ENCODE measurements at places on chromosomes 4 and X.
A peak's percentile ranks its signal among the peaks of the same experiment; 100 is the strongest.

- DNase-seq: no peak
Measured at GRCh38 chr4:152723236-152723635, 43.4 kb upstream of the TMEM154 start.

DNA sequence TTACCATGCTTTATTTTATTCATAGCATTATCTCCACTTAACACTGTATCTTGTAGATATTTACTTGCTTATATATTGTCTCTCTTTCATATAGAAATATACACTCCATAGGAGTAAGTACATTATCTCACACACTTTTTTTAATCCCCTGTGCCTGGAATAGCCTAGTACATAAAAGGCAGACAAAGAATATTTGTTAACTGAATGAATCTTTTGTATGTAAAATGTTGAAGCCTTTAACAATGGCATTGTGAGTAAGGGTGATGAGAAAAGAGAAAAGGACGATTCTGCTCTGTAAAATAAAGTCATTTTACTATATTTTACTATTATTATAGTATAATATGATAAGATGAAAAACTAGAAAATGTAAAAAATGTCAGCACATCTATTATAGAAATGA lies 97.7 kb upstream of the PDHA2 start:
- no peak for DNase-seq

DNA sequence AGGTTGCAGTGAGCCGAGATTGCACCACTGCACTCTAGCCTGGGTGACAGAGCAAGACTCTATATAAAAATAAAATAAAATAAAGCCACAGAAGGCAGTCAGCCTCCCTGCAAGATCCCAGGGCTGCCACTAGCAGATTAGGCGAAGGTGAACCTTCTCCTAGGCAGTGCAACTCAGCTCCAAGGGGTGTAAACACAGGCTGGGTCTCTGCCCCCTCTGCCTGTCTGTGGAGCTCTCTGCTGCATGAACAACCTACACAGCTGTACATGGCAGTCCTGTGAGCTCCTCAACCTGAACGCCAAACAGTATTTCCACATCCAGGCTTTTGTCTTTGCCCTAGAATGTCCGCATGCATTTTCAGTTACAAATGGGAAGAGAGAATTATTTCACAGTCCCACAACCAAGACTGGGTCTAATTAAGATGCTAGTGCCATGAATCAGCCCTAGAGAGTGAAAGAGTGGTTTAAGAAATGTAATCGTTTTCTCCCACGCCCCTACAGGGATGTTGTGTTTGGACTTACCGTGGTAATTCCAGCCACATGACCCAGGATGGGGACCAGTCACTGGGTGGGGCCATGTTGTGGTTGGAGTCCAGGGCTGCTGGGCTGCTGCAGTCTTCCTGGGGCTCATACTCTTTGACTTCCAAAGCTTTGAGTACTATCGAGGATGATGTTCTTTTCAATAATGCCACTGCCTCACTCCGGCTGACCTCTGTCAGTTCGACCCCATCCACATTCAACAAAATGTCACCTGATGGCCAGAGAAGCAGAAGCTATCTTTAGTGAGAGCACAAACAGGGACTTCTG lies 99.0 kb downstream of the FIP1L1 start:
- no peak for DNase-seq

DNA sequence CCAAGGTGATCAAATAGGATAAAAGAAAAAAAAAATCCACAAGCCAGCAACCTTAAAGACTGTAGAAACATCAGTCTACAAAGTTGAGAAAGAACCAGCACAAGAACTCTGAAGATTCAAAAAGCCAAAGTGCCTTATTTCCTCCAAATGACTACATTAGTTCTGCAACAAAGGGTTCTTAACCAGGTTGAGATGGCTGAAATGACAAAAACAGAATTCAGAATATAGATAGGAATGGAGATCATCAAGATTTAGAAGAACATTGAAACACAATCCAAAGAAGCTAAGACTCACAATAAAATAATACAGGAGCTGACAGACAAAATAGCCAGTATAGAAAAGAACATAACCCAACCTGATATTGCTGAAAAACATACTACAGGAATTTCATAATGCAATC lies 156.5 kb upstream of the ZCCHC13 start:
- DNase-seq: no peak

DNA sequence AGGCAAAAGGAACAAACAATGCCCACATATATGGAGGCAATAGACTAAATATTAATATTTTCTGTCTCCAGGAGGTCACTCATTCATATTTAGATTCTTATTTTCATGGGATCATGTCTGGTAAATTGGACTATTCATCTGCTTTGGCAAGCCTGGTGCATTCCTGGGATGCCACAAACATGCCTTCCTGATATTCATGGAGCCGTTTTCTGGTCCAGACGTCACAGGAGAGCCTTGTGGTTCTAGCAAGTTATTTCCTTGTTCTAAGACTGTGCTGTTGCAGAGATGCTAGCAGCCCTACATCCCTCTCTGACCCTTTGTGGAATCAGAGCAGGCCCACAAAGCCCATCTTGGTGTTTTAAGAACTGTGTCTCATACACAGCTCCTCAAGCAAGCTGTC lies 16.1 kb upstream of the EXOSC9 start:
- DNase-seq: no peak

- peak; percentile 56 for DNase-seq
Measured at GRCh38 chr4:153153339-153153871, 50.8 kb upstream of the TRIM2 start.

GRCh38 chr4:26424838-26425237 lies 65.4 kb downstream of the CCKAR start:
- no peak for DNase-seq

DNA sequence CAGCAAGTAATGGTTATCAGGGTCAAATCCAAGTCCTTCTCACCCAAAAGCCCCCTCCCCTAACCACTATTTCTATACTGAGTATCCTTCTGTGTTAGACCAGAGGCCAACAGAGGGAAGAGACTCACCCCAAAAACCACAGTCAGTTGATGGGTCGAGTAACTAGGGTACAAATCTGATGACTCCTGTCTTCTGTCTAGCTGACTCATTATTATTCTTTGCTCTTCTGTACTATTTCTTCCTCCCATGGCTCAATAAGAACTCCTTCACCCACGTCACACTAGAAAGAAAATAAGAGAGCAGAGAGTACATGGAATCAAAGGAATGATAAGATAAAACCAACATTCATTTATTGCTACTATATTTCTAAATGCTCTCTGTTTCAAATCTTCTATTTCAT lies 2.0 kb downstream of the RAB40A start:
- DNase-seq: no peak

GRCh38 chr4:80221161-80221560 lies 23.9 kb downstream of the PRDM8 start:
- no peak for DNase-seq

DNA sequence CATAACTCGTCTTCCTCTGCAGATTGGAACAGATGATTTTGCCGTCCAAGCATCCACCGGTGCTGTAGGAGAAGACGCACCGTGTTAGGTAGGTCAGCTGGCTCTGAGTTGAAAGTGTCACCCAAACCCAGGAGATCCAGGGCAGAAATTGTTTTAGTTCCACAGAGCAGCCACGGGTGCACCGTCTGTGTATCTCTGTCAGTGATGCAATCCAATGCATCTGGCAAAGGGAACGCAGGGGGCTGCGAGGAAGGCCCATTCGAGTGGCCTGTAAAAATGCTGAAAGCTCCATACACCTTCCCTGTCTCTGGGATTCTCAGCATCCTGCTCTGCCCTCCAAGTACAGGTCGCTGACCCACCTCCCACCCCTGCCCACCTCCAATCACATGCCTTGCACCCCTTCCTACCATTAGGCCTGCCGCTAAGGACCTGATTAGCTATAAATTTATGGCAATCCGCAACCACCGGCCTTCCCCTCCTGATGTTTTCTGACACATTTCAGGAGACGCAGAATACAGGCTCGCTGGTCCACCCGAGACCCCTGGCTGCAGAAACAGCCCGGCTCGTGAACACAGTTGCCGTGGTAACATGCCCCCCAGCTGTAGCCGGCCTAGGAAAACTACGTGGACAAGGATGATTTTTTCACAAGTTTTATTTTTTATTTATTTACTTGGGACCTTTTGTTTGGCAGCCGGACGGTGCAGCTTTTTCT lies 39.7 kb upstream of the SHOX start:
- no peak for DNase-seq

GRCh38 chr4:17812801-17813200 lies 2.0 kb downstream of the NCAPG start:
- no peak for DNase-seq

GRCh38 chrX:150704030-150704613 lies 10.9 kb downstream of the MTMR1 start:
- no peak for DNase-seq

GRCh38 chr4:26279446-26279845 lies 41.4 kb upstream of the RBPJ start:
- no peak for DNase-seq

DNA sequence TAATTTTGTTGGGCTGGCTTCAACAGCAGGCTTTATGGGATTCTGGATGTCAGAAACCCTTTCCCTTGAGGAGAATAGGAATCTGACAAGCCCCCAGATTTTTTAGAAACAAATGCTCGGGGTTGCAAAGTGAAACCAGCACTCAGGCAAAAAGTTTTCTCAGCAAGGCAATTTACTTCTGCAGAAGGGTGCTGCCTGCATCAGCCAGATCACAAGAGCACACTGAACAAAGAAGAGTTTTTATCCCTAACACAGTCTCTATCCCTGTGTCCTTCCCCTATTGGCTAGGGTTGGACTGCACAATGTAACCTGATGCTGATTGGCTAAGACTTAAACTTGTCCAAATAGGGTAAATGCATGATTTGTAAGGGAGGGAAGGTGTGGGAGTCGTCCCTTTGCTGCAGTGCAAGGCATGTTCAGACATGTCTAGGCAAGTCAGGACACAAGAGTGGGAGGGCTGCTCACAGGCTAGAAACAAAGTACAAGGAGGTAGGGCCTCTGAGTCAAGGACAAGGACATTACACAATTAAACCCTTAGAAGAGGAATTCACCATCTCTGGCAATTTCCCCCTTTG lies 175.8 kb downstream of the CCNG2 start:
- no peak for DNase-seq

GRCh38 chr4:7190691-7191545 lies 1.4 kb upstream of the SORCS2 start:
- no peak for DNase-seq

GRCh38 chr4:60400593-60400992 lies 799.5 kb upstream of the ADGRL3 start:
- no peak for DNase-seq

DNA sequence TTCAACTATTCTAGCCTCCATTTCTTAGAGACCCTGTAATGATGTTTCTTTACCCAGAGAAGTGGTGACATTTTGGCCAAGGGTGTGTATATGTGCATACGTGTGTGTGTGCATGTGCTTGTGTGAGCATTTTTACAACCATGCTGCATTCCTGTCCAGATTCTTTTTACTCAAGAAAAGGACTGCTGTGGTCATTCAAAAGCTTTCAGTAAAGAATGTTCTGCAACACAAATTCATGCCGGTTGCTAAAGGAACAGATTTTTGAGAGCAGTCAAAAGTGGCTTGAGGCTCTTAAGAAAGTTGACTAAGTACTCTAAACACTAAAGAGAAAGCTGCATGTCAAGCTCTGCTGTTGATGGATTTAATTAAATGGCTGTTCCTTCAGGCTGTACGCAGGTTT lies 65.0 kb upstream of the FMR1 start:
- no peak for DNase-seq

GRCh38 chr4:116639070-116639577 lies 446.3 kb downstream of the TRAM1L1 start:
- no peak for DNase-seq

DNA sequence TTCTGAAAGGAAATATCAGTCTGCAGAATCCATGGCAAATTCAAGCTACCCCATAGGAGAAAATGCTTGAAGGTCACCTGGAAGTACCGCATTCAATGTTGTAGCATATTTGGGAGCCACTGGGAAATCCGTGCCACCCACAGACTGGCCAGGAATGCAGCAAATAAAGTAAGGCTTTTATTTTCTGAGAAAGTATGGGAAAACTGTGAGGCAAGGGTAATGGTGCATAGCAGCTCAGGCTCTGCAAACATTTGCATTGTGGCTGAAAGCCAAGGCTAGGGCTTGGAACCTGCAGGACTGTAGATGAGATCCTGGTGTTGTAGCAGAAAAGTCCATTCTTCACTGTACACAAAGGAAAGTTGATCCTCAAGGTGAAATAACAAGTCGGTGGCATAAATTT lies 450.9 kb upstream of the NR3C2 start:
- DNase-seq: no peak

DNA sequence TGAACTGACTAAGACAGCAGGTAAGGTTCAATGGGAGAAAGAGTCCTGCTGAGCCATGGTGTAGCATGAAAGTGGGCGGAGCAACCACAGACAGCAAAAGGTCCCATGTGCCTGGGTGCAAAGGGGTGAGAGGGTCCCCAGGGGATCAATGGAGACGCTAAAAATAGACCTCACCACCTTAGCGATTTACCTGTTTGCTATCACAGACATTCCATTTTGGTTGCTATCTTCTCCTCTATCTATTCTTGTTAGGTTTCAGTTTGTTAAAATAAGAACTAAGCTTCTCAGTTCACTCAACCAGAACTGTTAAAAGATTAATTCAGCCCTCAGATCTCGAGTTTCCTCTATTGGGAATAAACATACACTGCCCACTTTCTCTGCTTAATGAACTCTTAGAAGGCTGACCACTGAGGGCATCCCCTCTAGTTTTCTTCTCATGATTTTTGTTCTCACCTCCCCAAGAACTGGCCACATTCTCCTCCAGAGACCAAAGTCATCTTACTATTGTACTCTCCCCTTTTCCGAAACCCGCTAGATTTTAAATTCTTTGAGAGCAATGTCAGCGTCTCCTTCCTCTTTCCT lies 136.7 kb downstream of the PARM1 start:
- no peak for DNase-seq

GRCh38 chr4:3753726-3754412 lies 12.3 kb upstream of the ADRA2C start:
- no peak for DNase-seq

- no peak for DNase-seq
Measured at GRCh38 chr4:10803713-10804343, 119.3 kb upstream of the CLNK start.

DNA sequence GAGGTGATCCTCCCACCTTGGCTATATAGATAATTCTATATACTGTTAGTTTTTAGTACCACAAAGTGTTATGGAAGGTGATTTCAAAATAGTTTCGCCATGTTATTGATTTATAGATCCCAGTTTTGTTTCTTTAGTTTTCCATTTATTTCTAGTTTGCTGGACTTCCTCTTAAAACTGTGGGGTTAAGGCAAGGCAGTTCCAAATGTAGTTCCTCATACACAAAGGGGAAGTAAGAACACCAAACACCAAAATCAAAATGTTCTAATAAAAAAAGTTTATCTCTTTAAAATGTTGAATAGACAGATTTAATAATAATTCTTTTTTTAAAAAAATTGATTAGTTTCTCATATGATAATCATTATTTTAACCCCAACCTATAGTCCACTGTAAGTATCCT lies 6.8 kb upstream of the CISD2 start:
- no peak for DNase-seq

GRCh38 chr4:13933191-13933590 lies 305.7 kb upstream of the BOD1L1 start:
- no peak for DNase-seq

- DNase-seq: no peak
Measured at GRCh38 chrX:46582966-46583365, 9.4 kb downstream of the CHST7 start.
